EH (cell line): ENCODE measurements at places on chromosomes 4 and X.

GRCh38 chrX:37332987-37333658, 16.0 kb upstream of the PRRG1 start:
- peak; percentile 10 for DNase-seq

GRCh38 chr4:165609653-165610052, 230.8 kb downstream of the CPE start:
- no peak for DNase-seq

DNA sequence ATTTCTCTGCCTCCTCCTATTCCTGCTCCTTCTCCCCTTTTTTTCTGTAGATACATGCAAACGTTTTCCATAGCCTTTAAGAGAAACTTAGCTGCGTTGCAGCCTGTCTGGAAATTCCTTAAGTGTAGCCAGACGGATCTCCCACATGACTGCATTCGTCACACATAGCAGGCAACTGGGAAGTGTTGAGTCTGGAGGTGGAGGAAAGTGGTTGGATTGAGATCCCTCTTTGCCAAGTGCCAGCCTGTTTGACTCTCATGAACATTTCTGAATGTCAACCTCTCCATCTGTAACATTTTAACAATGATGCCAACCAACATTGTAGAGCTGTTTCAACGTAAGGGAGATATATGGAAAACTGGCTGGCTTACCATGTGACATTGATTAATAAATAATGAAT, 45.1 kb upstream of the FAM9A start:
- DNase-seq, result no peak

- DNase-seq, result no peak
Observed at GRCh38 chr4:186554914-186555827, at the start of gene MTNR1A. TSS of gene MTNR1A (minus strand) at chr4:186555567. CDS start at chr4:186555365, 202 bp downstream.

DNA sequence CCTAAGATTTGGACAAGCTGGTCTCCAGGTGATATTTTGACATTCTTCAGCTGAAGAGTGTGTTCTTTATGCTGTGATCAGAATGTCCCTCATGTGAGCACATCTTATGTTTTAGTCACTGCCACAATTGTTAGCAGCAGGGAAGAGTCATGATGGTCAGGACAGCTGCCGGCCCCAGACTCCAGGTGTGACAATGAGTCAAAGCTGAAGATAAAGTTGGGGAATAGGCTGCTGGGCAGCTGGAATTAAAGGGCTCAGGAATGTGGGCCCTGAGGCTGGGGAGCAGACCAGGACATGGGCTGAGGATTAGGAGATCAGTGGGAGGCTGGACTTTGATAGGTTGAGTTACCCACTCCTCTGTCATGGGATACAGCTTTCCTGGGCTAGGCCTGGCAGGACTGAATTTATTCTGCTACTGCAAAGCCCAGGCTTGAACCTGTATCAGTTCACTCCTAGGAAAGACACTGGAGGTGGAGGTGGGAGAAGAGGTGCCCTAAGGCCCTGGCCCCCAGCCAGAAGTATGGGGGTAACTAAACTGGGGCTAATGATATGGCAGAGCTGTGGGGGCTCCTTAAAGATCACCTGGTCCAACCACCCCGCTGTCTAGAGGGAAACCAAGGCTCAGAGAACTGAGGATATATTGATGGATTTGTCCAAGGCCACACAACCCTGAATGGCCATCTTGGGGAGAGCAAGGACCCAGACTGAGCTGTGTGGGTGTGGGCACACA, 119.5 kb downstream of the PJA1 start:
- DNase-seq, result no peak

DNA sequence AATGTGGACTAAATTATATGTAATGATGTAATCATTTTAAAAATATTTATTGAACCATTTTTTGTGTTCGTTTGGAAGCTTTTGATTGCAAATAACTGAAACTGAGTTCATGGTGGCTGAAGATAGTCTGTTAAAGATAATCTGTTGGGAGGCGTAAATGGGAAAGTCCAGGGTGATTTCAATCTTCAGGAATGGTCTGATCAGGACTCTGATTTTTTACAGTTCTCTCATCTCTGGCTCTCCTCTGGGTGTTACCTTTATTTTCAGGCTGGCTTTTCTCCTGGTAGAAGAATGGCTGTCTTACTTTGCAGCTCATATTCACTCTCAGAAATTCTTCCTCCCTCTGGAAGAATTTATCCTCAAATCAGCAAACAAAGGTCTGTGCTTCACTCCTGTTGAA, 199.0 kb upstream of the LEF1 start:
- no peak for DNase-seq

DNA sequence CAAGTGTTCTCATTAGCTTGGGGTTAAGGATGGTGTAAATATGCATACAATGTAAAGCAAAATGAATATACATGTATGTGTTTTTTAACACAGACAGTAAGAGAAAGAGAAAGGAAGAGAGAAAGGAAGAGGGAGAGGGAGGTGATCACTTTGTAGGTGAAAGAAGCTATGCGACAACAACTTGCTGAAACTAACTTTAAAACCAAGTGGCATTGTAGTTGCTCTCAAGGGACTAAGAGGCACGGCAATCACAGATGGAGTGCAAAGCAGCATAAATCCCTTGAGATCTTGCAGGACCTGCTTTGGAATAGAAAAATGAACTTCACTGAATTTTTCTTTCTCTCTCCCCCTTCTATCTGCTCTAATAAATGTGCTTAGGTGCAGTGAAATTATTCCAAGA, 1665.0 kb upstream of the TENM3 start:
- DNase-seq, result no peak

- DNase-seq, result no peak
Observed at GRCh38 chr4:128876200-128876599, 66.7 kb downstream of the JADE1 start.
